ENCODE measurements at places on chromosomes 11 and 22.

GRCh38 chr22:27846910-27847309, 45.4 kb upstream of the MN1 start:
- DNase-seq = no peak

DNA sequence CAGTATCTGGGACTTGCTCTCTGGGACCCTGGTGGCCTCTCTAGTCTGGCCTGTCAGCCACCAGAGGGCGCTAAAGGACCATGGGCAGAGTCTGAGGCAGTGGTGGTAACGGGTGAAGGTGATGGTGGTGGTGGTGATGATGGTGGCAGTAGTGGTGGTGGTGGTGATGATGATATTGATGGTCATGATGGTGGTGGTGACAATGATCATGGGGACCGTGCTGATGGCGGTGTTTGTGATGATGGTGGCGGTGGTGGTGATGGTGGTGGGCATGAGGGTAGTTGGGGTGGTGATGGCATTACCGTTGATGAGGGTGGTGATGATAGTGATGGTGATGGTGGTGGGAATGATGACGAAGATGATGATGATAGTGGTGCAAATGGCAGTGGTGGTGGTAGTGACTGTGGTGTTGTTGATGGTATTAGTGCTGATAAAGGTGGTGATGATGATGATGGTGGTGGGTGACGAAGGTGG, 16.0 kb downstream of the TRPM5 start:
- peak; percentile 91 for DNase-seq

- no peak for DNase-seq
Observed at GRCh38 chr11:94224078-94224477, 80.3 kb upstream of the IZUMO1R start.

- no peak for DNase-seq
Observed at GRCh38 chr22:45777046-45777851, 105.6 kb downstream of the ATXN10 start.

GRCh38 chr11:7448201-7448600, 37.1 kb upstream of the OLFML1 start:
- DNase-seq = no peak

GRCh38 chr11:133829566-133829965, 15.7 kb downstream of the SPATA19 start:
- no peak for DNase-seq

DNA sequence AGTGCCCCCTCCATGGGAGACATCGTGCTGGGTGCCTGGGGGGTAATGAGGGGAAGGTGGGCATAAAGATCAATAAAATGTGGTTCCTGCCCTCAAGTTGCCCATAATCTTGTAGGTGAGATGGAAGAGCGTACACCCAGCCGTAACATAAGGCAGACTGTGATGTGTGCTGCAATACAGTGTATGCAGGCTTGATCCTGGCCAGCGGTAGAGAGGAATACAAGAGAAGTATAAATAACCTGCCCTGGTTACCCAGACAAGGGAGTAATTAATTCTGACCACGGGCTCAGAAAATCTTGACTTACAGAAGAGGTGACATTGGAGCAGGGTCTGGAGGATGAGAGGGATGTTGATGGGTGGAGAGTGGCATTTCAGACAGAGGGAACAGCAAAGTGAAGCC, 43.7 kb downstream of the TECTA start:
- no peak for DNase-seq

All from stimulated activated CD4-positive, alpha-beta T cell treated with anti-CD3 and anti-CD28 coated beads, Interleukin-4, amount 100 ng/mL, for 24 hours (primary cell).